ENCODE measurements at places on chromosomes 11 and 22.

- no peak for DNase-seq
These were observed 4.7 kb downstream of the EHF start for GRCh38 chr11:34625576-34625975.

DNA sequence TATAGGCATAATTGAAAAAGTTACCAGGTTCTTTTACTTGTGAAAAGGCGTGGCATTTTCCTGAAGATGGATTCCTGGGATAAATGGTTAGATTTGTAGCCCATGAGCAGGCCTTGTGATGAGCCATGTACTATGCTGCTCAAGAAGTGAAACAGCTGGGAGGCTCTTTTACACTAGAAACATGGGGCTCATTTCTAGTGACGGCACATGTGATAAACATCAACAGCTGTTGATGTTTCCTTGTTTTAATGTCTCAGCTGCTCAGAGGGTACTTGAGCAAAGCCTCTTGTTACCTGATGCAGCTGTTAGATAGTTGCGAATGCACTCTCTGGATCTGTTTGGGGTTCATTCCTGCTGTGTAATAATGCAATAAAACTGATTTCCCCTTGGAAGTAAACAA, 396.8 kb downstream of the GUCY1A2 start:
- DNase-seq = no peak

DNA sequence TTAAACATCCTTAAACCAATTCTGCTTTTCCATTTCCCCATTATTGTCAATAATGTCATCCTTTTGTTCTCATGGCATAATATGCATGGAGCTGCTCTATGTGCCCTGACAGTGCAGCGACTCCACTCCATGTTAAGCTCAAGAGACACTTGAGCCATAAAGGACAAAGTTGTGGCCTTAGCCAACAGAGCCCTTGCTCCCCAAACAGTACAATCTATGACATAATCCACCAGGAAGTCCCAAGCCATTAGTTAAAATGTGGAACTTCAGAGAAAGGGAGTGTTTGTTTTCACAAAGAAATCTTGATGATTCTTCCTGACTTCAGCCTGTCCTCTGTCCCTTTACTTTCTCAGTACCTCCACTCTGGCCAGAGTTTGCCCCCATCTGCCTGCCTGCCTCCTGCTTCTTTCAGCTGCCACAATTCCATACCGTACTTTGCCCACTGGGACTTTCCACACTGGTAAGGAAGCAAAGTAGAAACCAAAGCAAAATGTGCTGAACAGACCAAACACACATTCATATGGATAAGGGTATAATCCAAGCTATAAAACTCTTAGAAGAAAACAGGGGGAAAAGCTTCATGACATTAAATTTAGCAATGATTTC, 46.3 kb upstream of the ZC3H12C start:
- DNase-seq = no peak

- no peak for DNase-seq
These were observed 9.1 kb upstream of the FLI1 start for GRCh38 chr11:128684549-128685401.

DNA sequence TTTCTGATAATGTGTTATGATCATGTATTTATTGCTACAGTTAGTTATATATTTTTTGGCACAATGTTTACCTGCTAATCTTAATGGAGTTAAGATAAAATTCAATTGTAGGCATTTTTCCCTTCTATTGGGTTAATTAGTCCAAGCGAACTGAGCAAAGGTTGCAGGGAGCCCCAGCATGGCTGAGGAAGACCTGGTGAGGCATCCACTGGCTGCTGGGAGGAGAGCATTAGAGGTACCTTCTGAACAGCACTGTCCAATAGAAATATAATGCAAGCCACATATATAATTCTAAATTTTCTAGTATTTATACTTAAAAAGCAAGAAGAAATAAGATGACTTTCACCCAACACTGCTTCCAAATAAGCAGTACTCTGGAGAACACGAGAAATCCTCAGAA, 689 bp upstream of the TMEM126A start:
- DNase-seq = no peak

DNA sequence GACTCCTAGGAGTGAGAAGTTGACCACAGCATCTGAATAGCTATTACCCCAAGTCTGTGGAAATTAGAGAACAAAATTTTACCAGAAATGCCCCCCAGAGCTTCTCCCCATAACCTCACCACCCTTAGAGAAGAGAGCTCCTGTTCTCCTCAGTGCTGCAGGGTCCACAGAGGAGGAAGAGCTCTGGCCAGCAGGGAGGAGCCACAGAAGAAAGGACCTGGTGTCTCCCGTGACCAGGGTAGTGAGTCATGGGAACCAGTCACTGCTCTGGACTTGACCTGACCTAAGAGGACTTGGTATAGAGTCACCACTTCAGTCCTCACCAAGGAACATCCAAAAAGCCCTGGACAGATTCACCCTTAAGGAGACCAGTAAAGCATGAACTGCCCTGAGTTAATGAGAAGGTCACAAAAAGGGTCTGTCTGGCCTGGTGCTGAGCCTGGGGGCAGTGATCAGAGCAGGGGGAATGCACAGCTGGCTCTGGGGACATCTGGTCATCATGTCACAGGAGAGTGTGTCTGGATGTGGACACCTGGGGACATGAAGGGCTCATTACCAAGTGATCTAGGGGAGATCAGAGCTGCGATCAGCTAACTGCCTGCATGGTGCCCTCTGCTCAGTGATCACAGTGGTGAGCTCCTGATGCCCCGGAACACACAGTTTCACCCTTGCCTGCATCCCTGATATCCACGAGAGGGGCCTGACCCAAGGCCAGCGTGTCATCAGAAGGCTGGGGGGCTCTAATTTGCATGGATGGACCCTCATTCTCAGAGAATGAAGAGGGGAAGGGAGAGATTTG, 103.3 kb upstream of the TOP3B start:
- no peak for DNase-seq

DNA sequence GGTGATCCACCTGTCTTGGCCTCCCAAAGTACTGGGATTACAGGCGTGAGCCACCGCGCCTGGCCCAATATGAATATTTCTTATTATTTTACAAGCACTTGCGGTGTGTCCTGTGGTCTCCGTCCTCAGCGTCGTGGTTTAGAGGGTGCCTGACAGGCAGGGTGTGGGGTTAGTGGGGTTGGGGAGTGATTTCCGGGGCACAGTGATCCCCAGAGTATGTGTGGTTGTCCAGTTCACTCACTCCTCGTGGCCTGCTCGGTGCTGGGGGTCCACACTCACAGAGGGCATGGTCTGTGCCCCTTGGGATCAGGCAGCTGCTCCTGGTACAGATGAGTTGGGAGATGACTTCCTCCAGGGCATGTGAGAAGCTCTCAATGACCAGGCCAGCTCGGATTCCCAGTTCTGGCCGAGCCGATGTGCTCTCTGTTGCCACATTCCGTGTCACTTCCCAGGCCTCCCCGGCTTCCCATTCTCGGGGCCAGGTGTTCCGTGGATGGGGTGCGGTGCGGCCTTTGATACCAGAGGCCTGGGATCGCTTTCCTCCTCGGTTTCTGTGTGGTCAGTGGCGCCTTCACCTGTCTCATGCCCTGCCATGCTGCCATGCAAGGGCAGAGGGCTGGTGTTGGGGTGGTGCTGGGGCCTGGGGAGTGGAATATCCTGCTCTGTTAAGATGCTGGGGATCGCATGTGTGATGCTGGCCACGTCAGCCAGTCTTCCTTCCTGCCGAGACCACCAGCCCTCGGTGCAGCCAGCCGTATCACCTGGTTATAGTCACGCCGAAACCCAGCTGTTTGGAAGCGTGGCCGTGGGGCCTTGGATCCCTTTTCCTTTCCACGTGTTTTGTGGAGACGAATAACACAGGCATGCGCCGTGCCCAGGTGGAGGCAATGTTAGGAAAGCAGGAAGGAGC, 39.6 kb downstream of the PARVB start:
- no peak for DNase-seq

Data from activated naive CD4-positive, alpha-beta T cell (primary cell).